CD4-positive, alpha-beta T cell treated with Interleukin-10 for 1 hour (primary cell): ENCODE measurements at places on chromosomes 4 and X.

DNA sequence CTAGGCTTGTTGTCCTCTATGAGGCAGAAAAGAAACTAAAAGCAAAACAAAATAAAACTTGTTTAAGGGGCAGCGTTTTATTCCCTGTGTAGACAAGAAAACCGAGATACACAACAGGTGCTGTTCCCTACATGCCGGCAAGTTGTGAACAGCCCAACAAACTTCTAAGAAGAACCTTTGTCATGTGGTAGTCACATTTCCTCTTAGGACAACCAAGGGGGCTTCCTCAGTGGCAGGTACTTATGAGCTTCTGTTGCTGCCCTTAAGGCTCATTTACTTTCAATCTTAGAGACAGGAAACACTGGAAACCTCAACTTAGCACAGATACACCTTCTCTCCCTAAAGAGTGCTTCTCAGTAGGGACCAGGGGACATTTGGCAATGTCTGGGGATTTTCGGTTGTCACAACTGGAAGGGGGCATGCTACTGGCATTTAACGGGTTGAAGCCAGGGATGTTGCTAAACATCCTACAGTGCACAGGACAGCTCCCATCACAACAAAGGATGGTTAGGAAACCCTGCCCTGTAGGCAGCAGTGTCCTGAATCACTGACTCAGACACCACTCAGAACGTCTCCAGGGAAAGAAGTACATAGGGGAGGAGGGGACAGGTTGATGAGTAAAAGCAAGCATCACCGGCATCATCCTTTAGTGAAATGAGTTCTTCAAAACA, 111.0 kb downstream of the ASB9 start:
- peak; percentile 47 for DNase-seq

GRCh38 chr4:40309250-40309774, 25.8 kb upstream of the CHRNA9 start:
- peak; percentile 92 for DNase-seq

DNA sequence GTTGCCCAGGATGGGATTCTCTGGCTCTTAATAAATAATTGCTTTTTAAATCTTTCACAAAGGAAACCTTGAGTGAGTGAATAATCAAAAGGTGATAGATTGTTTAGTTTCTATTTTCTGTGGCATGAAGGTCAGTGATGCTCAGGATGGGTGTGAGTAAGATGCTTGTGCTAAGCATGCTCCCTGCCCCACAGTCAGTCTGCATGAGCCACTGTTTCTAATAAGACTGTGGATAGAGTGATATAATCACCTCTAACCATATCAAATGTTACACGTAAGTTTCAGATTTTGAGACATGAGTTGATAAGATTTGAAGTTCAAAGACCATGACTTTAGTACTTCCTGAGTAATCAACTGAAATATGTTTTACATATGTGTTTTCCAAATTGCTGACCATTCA, 2.7 kb upstream of the GAGE10 start:
- DNase-seq, result no peak

DNA sequence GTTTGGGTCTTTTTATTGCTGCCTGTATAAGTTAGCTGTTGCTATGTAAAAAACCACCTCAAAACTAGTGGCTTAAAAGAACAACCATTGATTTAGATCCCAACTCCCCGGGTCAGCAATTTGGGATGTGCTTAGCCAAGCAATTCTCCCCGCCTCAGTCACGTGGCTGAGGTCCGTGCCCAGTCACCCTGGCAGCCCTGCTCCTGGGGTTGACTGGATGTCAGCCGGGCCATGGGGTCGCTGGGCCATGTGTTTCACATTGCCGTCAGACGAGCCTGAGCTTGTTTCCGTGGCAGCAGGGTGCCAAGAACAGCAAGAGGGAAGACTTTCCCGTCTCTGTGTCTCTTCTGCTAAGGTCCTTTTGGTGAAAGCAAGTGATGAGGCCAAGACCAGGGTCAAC, 345.7 kb upstream of the FAT1 start:
- DNase-seq, result no peak

DNA sequence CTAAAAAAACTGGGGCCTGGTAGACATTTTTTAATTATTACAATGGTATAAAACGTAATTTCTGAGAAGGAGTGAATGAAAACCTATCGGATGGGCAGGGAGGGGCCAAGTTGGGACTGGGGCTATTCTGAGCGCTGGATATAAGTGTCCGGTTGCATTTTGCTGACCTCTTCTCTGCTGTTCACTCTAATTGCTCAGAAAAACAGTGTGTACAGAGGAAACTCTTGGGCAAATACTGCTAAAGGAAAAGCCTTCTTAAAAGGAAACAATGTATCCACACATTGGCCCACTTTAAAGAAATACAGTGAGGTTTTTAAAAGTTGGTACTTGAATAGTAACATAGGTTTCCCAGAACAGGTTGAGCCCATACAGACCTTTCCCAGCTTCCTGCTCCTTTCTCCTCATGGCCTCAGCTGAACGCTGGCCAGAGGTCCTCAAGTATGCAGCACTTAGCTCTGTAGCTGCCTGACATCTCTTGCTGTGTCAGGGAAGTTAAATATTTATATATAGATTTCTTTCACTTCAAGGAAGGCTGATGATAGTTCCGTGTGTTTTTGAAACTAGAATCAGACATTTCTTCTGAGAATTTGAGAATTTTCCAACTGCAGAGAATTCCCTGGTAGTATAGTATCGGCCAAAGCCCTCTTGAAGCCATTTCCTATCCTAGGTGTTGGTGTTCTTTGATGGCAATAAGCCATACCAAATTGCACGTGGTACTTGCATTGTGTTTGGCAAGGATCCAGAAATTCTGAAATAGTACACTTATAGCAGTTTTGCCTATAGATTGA, 97.1 kb upstream of the SLC4A4 start:
- DNase-seq, result no peak

GRCh38 chr4:173697840-173698239, 167.8 kb upstream of the HAND2 start:
- DNase-seq, result no peak

GRCh38 chr4:102551958-102552565, 50.9 kb downstream of the NFKB1 start:
- no peak for DNase-seq

- no peak for DNase-seq
These were observed 80.8 kb downstream of the ANKRD50 start for GRCh38 chr4:124631760-124632159.

GRCh38 chrX:69387567-69388487, 116.3 kb upstream of the NALF2 start:
- DNase-seq, result peak; percentile 3

DNA sequence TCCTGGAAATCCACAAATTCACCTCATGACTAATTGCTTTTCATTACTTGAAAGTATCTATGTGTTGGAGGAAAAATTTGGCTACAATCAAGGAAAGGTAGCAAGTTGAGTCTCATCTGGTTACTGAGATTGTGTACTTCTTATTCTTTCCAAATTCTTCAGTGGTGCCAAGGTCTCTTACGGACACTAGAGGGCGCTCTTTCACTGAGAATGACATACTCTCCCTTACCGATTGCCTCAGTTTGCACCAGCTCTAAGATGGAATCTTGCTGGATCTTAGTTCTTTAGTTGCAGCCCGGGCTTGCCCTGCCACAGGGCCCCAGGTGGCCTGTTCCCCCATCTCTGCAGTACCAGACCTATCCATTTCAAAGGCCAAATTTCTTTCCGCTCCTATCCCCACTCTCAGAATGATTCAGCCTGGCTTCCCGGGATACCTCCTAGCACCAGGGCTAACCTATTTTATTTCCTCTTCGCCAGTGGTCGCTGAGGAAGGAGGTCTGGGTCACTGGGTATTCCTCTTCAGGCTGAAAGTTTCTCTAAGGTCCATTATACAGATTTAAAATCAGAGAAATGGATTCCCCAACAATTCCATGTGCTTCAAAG, 24.6 kb upstream of the GPR50 start:
- peak; percentile 45 for DNase-seq

DNA sequence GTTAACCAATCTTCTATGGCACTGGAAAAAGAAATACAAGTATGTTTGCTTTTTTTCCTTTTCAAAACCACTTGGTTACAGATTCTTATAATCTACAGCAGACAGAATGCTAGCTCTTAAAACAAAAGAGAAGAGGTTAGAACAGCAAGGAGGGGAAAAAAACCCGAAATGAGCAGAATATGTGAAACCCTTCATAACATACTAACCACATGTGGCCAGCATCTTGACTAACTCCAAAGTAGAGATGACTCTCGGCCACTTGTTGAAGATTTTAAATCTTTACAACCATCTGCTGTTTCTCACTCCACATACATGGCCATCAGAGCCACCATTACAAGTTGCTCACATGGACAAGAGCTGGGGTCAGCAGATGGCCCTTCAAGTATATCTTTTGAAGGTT, 100.3 kb downstream of the PAPSS1 start:
- DNase-seq, result no peak

GRCh38 chr4:74967324-74967723, 34.4 kb downstream of the PARM1 start:
- DNase-seq, result no peak

DNA sequence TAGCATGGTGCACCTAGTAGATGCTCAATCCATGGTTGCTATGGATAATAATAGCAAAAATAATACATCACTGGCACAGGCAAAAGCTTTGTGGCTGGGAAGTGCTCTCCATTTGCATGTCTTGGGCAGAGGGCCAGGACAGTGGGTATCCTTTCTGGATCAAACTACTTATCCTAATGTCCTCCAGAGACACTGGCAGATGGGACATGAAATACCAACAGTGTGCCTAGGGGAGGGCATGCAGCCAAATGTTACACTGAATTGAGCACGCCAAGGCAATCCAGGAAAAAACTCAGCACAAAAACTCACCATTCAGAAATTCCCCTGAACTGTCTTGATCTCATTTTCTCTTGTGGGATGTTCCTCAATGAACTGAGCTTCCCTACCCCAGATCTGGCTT, 98.6 kb upstream of the SCML1 start:
- no peak for DNase-seq

- DNase-seq, result no peak
These were observed 262.0 kb downstream of the PPP1R2C start for GRCh38 chrX:42515939-42516338.

DNA sequence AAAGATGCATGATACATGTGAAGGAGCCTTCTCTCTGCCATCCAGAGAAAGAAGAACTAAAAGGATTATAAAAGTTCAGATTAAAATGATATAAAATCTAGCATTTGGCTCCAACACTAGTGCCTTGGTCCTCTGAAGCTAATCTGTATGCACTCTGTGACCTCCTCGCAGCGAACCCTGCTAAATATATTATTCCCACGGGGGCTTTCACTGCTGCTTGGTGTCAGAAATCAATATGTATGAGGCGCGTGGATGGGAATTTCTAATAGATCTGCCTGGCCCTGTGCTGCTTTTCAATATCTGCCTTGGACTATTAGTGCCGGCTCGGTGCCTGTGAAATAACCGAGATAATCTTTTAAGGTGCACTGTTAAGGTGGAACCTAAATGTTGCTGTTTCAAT, 69.7 kb downstream of the CXXC4 start:
- DNase-seq, result no peak

- DNase-seq, result no peak
These were observed 269.6 kb downstream of the GBA3 start for GRCh38 chr4:22962295-22962694.

DNA sequence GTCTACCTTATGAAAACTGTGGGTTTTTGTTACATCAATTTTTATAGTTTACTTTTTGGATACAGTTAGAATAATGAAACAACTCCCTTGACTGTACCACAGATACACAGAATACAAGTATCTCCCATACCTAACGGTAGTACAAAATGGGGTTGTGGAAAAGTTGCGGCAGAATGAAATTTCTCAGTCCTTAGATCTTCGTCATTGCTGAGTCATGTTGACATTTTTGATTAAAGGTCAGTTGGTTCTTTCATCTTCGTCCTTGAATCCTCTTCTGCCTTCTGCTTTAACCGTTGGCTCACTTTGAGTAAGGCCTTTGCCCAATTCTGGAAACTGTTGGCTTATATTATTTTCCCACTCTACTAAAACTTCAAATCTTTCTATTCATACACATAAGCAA, 75.6 kb downstream of the TRIML1 start:
- no peak for DNase-seq

DNA sequence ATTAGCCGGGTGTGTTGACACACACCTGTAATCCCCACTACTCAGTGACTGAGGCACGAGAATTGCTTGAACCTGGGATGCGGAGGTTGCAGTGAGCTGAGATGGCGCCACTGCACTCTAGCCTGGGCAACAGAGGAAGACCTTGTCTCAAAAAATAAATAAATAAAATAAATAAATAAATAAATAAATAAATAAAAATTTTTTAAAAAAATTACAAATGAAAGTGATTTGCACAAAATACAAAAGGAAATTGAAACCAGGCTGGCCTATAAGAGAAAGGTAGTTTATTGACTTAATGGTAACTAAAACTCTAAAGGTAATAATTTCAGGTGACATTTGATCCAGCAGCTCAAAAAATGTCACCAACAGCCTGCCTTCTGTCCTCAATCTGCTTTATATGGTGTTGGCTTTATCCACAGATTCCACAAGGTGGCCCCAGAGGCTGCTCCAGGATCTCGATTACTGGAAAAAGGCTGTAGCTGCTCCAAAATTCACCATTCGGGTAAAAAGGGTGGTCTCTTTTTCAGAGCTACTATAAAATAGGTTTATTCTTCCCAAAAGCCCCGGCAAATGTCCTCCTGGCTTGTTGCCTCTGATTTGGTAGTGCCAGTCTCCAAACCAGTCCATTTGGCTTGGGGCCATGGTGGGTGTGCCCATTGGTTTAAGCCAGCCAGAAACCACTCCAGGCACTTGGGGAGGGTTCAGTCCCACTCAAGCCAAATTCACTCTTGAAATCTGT, 61.4 kb upstream of the TRIM2 start:
- peak; percentile 67 for DNase-seq

DNA sequence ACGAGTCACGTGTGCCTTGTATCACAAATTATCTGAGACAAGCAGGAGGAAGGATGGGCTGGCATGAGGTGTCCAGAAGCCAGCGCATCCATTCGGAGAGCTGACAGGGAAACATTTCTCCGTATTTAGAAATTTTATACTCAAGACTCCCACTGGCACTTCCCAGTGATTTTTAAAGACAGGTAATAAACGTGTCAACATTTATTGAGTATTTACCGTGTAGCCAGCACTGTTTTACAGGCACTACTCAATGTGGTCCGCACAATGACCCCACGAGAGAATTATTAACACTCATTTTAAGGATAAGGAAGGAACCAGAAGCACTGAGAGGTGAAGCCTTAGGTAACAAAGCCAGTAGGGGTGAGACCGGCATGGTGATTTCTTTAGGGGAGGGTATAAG, 23.2 kb downstream of the GEMIN8 start:
- DNase-seq, result no peak
